ENCODE measurements at places on chromosomes 5 and 9.

DNA sequence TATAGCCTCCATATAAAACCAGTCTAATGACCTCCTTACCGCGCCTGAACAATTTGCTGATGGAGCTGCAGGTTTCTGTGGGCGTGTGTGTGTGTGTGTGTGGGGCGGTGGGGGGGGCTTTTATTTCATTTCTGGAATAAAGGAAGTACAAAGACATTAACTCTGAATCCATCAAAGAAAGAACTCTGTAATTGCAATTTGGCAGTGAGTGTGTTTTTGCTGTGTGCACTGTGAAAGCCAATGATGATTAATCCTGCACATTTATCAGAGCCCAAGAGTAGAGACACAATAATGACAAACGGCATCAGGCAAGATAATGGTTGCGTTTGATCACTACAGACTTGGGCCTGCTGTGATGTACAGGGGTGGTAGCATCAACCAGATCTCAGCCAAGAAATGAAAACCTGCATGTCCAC lies 29.3 kb upstream of the NDFIP1 start:
- no peak for DNase-seq

- no peak for DNase-seq
These were observed 18.1 kb upstream of the SCAI start for GRCh38 chr9:125161284-125161918.

- DNase-seq, result no peak
These were observed 4.2 kb downstream of the LECT2 start for GRCh38 chr5:135950611-135951010.

DNA sequence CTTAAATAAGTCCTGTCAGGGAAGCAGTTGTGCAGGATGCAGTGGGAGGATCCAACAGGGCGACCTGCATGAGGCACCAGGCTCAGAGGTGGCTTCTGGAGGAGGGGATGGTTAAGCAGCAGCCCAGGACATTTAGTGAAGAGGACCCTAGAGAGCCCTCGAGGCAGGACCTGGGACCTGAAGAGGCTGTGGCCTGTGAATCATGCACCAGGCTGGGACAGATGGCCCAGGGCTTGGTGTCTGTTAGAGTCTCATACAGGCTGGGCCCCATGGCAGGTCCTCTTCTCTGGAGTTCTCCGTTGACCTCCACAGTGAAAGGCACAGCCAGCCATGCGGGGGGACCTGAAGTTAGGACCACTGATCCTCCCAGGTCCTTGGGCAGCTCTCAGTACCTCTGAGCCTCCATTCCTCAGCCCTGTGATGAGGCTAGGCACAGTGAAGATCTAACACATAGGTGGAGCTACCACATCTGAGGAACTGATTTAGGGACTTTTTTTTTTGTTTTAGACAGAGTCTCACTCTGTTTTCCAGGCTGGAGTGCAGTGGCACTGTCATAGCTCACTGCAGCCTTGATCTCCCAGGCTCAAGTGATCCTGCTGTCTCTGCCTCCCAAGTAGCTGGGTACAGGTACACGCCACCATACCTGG lies 60.8 kb upstream of the GARNL3 start:
- DNase-seq, result no peak

DNA sequence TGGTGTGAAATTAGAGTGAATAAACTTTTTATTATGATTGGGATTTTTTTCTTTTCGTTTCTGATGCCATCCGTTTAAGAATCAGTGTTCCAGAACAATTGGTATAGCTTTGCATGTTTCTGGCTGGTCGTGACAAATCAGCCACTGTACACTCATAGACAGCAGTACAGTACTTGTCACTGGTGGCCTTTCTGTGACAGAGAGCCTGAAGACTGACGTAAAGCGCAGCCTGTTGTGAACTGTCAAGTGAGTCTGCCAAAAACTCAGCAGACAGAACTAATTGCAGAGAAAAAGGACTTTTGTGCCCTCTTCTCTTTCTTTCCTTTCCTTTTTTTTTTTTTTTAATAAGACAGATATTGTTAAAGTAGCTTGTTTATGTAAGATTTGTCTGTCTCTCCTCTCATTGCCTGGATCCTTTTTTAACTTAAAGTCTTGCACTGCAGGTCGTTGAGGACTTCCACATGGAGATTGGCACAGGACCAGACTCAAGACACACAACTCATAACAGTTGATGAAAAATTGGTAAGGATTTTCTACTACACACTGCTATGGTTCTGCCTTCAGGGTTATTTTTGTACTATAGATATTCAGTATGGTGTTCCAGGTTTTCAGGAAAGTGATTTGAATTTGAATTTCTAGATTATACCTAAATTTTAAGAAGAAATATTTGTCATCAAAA lies 42.7 kb downstream of the NDUFS4 start:
- no peak for DNase-seq

Data from dorsolateral prefrontal cortex (tissue), 122 donors.